Stimulated activated CD8-positive, alpha-beta memory T cell treated with anti-CD3 and anti-CD28 coated beads, Interleukin-4, amount 100 ng/mL, for 48 hours (primary cell): ENCODE measurements at places on chromosomes 12 and 14.
A peak's percentile ranks its signal among the peaks of the same experiment; 100 is the strongest.

- DNase-seq = no peak
These were observed 1.1 kb upstream of the KRT3 start for GRCh38 chr12:52796839-52797528.

DNA sequence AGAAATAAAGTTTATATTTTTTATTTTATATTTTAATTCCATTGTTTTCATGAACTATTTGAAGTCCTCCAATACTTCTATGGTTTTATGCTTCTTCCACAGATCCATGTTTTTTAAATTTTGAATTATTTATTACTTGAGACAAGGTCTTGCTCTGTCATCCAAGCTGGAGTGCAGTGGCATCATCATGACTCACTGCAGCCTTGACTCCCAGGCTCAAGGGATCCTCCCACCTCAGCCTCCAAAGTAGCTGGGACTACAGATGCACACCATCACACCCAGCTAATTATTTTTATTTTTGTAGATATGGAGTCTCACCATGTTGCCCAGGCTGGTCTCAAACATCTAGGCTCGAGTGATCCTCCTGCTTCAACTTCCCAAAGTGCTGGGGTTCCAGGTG is 28.8 kb upstream of the DLGAP5 start:
- DNase-seq = no peak

- DNase-seq = no peak
These were observed 23.1 kb downstream of the NTF3 start for GRCh38 chr12:5455045-5455444.

GRCh38 chr14:44494137-44494536 is 12.9 kb downstream of the FSCB start:
- no peak for DNase-seq

- DNase-seq = peak; percentile 94
These were observed 2.4 kb upstream of the POP5 start for GRCh38 chr12:120583478-120584030.
